ENCODE measurements at places on chromosomes 7 and 10.

DNA sequence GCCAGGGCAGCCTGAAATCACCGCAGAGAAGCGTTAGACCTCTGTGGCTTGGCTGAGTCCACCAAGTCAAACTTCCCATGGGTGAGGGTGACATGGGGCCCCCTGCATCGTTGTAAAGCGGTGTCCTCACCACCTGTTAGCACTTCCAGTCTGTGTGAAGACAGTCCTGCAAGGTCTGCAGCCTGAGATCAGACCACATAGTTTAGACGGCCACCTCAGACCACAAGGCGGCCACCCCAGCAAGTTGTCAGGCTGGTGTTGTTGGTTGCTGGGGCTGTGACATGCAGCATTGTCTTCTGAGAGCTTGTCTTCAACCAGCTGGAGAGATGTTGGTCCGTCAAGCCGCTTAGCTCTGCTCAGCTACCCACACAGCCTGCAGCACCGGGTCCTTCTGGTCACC is 44.1 kb upstream of the TARP start:
- DNase-seq, result no peak

DNA sequence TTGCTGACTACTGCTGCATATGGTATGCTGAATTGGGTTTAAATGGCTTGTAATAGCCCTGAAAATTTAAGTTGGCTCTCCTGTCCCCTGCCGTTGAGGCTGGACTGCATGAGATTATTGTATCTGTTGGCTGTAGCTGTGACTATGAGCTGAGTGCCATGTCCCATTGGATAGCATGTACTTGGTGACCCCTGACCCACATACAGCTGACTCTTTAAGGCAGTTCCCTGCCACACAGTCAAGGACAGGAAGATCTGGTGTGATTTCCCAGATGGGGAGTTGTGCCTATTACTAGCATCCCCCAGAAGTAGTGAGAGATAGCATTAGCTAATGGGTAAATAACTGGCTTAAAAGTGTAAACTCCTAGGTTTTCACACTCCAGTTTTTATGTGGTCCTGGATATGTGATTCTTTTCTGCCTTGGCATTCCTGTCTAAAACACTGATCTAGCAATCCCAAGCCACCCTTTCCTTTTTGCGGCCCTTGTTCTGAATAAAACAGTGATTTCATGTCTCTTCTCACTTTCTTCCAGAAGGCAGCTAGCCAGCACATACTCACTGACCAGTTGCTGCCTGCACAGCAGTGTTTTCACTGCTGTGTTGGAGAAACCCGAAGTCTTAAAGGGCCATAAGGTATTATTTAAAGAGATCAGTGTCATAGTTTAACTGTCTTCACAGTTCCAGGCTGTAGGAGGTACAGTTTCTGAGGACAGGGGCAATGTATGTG is 35.9 kb downstream of the LRRC4 start:
- DNase-seq, result no peak

DNA sequence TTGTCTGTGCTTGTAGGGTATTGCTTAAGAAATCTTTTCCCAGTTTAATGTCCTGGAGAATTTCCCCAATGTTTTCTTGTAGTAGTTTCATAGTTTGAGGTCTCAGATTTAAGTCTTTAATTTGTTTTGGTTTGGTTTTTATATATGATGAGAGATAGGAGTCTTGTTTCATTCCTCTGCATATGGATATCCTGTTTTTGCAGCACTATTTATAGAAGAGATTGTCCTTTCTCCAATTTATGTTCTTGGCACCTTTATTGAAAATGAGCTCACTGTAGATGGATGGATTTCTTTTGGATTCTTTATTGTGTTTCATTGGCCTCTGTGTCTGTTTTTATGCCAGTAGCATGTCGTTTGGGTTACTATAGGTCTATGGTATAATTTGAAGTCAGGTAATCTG is 20.2 kb downstream of the ADIRF start:
- DNase-seq, result no peak

DNA sequence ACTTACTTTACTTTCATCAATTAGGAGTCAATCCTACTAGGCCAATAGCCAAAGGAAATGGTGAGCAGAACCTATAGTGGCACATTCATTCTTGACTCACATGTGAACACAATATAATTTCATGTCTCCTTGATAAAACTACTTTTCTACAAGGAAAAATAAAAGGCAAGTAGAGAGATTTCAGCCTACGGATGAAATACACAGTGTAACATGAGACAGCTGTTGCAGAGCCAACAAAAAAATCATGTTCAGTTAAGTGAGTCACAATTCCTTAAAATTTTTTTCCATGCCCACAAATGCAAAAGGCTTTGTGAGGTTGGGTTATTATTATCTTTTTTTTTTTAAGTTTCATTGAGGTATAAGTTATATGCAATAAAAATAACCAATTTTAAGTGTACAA is 54.8 kb downstream of the GPR141 start:
- no peak for DNase-seq

DNA sequence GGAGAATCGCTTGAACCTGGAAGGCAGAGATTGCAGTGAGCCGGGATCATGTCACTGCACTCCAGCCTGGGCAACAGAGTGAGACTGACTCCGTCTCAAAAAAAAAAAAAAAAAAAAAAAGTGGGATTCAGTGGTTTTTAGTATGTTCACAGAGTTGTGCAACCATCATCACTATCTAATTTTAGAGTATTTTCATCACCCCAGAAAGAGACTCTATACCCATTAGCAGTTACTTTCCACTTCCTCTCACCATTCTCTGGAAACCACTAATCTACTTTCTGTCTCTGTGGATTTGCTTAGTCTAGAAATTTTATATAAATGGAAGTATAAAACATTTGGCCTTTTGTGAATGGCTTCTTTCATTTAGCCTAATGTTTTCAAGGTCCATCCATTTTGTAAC is 113.4 kb downstream of the ST7 start:
- no peak for DNase-seq

- no peak for DNase-seq
Measured at GRCh38 chr10:69065406-69066361, 22.2 kb upstream of the SRGN start.

GRCh38 chr10:118874171-118874570 is 119.4 kb upstream of the CACUL1 start:
- no peak for DNase-seq

DNA sequence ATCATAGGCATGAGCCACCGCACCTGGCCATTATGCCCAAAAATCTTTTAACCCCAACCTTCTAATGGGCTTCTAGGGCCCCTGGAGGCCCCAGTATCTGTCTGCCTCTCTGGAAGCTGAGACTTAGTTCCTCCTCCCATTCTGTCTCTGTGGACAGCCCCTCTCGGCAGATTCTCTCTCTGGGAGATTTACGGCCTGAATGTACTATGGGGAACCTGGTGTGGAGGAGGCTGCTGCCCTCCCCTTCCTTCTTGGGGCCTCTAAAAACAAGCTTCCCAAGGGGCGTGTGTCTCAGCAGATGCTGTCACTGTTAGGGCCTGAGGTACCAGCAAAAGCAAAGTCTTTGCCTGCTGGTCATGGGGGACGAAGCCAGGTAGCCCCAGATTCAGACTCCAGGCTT is 35.8 kb upstream of the PRKAR1B start:
- DNase-seq, result no peak

- no peak for DNase-seq
Measured at GRCh38 chr10:128469515-128469914, 343.3 kb upstream of the MKI67 start.

GRCh38 chr10:101000127-101000914 is 713 bp downstream of the LZTS2 start:
- DNase-seq, result no peak

DNA sequence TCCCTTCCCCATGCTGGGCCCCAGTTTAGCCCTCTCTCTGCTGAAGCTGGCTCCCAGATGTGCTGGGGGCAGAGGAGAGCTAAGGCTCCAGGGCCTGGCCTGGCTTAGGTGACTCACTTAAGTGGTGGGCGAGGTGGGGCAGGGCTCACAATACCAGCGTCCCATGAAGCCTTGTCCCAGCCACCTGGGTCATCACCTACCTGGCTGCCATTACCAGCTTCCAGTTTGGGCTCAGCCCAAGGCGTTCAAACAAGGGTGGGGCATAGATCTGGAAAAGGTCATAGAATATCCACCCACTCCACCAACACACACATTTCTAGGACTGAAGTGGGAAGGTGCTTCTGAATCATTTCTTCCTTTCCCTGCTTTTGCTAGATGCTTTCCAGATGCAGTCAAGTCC is 8.3 kb downstream of the KAZALD1 start:
- no peak for DNase-seq
